ENCODE measurements at places on chromosomes 5 and 9. TPM values are rescaled to one million over a fixed set of nuclear protein-coding genes. Genes with fewer than 3 reads are reported as not detected.

- no peak for DNase-seq
Measured at GRCh38 chr9:123472862-123473614, 117.0 kb downstream of the CRB2 start.

GZMA gene
- 0.16 TPM for total RNA-seq

DNA sequence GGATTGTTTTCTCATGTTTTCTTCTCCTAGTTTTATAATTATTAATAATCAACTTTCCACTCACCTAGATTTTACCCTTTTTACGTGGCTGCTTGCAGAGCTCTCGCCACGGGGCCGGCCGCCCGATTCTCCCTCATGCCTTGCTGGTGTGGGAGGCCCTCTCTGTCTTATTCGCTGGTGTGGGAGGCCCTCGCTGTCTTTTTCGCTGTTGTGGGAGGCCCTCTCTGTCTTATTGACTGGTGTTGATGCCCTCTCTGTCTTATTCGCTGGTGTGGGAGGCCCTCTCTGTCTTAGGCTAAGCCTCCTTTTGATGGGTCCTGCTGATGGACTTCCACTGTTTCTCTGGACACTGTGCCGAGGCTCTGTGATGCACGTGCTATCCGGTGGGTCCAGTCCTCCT is 161.3 kb upstream of the IRX2 start:
- no peak for DNase-seq

- DNase-seq: no peak
Measured at GRCh38 chr9:7752481-7752880, 47.1 kb downstream of the DMAC1 start.
